ENCODE measurements at places on chromosomes 2 and 18. TPM values are rescaled to one million over a fixed set of nuclear protein-coding genes. Genes with fewer than 3 reads are reported as not detected.
A peak's percentile ranks its signal among the peaks of the same experiment; 100 is the strongest.

DNA sequence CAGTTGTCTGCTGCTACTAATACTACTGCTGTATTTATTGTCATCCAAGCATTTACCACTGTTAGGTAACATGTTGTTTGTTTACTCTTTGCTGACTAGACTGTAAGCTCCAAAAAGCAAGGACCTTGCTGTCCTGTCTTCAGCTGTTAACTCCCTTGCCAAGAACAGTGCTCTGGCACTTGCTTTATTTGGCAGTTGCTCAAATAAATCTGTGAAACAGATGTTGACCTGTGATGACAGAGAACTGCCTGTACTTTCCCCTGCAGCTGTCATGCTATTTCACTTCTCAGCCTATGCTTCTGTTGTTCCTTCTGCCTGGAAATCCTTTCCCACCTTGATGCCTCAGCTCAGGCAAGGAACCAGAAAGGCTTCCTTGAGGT, 181.2 kb downstream of the ATAD2B start:
- peak; percentile 72 for DNase-seq

DNA sequence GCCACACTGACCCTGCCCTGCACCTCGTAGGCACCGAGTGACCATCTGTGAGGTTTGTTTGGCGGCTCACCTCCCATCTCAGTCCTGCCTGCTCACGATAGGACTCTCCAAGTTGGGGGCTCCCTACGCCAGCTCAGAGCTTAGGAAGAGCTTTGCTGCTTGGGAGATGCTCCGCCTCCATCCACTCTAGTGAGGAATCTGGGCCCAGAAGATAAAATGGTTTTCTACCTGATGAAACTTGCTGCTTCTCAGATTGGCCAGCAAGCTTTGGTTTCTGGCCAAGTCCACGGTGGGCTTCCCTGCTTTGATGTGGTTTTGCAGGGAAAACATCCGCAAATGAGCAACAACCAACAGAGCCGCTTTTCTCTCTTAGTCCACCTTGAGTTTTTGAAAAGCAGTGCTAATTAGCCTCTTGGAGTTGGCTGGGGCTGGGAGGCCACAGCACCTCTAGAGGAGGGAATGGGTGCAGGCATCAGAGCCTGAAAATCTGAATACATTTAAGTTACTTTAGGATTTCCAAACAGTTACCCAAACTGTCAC, 42.2 kb downstream of the THNSL2 start:
- no peak for DNase-seq

DNA sequence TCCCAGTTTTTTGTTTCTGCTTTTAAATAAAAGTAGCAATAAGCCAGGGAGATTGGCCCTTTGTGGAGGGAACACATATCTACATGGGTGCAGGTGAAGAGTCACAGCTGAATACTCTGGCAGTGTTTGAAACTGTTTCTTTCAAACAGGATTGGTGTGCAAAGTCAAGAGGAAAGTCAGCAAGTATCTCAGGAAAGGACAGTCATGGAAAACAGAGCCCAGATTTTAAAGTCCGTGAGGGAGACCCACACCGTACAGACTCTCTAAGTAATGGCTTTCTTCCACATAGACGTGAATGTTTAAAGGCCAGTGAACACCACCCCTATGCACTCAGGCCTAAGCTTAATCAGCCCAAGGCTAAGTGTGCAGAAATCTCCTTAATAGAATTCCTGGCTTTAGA, 95.3 kb downstream of the GFPT1 start:
- DNase-seq = no peak

DNA sequence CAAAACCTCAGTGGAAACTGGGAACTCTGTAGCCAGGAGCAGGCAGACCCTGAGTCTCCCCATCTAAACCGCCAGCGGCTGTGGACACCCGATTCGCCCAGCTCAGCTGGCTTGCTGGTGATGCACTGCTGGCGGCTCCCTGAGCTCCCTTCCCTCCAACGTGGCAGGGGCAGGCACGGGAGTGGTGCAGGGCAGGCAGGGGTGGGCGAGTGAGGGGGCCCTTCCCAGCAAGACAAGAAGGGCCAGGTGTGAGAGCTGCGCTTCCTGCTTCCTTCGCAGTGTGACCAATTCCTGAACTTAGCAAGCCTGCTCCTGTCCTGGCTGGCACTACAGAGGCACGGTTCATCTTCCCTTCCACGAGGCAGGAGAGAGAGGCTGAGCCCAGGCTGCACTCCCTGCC, 12.3 kb upstream of the SEMA4C start:
- DNase-seq = no peak

GRCh38 chr2:225122583-225123486, 80.6 kb upstream of the DOCK10 start:
- DNase-seq = no peak

DNA sequence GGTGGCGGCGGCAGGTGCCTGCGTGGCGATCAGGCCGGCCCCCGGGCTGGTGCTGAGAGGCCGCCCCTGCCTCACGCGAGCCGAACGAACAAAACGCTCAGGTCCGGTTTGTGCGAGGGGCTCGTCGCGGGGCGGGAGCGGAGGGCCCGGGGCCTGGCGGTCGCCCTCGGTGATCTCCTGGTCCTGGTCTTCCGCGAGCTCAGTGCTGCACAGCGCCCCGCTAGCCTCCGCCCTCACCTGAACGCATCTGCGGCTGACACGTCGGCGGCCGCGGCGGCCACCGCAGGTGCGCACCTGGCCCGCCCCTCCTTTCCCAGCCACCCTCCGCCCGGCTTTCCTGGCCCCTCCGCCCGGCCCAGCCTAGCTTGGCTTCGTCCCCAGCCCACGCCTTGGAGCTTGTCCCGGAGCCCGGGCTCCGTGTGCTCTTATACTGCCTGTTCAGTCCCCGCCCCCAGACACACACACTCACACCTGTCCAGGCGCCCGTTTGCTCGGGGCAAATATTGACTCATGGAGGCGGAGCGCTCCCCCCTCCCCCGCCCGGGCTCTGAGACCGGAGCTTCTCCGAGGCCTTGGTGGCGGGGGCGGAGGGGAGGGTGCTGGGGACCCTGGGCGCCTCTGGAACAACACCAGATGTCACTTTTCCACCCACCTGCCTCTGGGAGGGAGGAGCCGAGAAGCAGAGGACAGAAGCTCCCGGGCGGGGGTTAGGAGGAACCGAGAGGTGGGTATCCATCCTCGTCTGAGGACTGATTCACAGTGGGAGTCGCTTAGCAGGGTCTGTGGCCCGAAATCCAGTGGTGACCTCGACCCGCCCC, 8.6 kb upstream of the CRYBA2 start:
- DNase-seq = no peak

DNA sequence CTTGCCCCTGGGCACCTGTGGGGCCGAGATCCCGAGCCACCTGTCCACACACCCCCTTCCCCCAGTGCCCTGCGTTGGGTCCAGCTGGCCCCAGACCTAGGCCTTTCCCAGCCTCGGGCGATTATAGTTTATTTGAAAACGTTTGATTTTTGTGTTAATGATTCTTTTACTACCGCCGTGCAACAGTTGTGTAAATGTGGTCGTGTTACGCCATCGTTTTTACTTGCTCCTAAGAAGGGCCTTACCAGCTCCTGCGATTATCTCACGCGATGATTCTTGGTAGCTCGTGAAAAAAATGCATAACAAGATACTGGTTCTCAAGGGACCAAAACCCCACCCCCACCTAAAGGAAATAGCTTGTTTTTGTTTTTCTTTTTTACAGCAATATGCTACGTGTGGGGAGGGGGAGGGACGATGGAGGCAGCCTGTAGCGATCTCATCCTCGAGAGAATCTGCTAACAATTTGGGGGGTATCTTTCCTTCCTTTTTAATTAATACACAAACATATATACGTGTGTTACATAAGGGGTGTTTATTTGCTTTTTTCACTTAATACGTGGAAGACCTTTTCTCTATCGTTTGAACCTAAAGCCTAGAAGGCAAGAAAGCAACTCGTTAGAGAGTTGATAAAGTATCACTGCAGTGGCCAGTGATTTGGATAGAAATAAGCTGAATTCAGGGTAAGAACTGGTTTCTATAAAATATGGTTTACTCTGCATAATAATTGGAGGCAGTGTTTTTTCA, 1.0 kb downstream of the ZDBF2 start:
- DNase-seq = no peak

- no peak for DNase-seq
These were observed 650.1 kb downstream of the SLC4A3 start for GRCh38 chr2:220277445-220277975.

DNA sequence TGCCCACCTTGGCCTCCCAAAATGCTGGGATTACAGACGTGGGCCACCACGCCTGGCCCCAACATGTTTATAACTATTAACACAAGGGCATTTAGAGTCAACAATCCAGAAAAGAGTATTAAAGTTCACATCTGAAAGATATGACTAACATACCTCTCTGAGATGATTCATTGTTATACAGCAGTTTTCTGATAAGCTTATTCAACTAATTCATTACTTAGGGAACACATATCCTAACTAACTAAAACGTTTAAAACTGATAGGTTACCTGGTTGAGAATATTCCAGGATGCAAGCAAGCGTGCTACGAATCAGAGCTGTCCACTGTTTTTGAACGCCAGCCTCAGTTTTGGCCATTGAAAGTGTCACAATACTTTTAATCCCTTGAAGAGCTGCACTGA, 34.0 kb upstream of the STRN start:
- DNase-seq = no peak

GRCh38 chr2:205448189-205448588, 234.1 kb upstream of the NRP2 start:
- DNase-seq = no peak

DNA sequence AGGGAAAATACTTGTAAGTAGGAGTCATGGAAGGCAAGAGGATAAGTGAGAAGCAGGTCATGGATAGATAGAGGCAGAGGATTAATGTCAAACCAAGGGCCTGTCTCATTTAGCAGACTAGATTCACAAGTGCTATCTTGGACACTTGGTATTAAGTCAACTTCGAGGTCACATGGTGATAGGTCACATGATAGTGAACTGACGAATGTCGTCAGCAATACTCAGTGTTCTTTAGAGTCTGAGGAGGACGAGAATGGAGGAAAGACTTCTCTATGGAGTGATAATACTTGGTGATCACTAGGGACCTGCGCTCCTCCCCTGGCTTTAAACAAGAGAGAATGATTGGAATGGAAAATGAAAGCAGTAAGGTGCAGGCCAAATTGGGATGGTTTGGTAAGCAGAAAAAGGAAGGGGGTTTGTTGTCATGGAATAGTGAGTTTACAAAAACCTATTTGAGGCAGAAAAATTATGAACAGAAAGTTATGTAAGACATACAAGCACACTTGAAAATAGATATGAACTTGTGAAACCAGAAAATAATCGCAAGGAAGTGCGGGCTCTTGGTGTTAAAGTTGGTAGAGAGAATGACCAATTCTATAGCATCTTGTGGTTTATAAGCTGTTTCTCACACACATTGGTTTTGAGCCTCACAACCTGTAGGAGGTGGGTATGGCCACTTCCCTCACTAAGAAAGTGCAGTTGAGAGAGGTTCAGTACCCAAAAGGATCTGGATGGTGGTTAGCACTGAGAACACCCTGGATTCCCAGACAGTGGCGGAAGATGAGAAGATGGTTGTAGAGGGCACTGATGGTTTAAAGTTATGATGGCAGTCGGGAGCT, 141.5 kb downstream of the WDSUB1 start:
- no peak for DNase-seq

DNA sequence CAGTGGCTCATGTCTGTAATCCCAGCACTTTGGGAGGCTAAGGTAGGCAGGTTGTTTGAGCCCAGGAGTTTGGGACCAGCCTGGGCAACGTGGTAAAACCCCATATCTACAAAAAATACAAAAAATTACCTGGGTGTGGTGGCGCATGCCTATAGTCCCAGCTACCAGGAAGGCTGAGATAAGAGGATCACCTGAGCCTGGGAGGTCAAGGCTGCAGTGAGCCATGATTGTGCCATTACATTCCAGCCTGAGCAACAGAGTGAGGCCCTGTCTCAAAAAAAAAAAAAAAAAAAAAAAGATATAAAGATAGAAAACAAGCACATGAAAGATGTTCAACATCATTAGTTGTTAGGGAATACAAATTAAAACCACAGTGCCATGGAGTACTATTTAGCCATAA, 65.3 kb upstream of the UGP2 start:
- no peak for DNase-seq

DNA sequence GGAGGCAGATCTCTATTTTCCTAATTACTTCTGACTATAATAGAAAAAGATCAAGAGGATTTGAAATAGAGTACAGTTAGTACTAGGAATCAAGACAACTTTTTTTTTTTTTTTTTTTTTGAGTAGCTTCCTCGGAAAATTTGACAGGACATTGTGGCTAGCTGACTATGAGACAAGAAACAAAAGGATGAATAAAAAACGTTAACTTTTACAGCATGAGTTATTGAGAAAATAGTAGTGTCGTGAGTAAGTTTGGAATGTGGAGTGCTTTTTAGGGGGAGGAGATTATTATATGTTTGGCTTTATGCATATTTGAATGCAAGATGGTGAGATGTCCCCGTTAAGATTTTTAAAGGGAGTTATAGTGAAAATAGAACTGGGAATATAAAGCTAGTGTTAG, 27.7 kb upstream of the CPS1 start:
- DNase-seq = no peak

DNA sequence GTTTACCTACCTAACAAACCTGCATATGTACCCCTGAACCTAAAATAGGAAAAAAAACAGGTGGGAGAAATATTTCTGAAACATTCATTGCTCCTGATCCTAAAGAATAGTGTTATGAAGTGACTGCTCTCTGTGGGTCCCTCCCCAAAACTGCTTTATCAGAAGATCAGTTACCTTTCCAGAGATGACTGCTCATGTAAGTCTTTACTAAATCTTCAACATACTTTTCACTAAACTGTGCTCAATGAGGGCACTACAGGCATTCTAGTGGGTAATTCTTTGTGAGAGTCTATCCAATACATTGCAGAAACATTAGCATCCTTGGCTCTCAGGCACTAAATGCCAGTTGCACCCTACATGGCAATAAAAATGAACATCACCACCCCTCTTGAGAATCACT, 189.3 kb upstream of the STK17B start:
- DNase-seq = no peak

DNA sequence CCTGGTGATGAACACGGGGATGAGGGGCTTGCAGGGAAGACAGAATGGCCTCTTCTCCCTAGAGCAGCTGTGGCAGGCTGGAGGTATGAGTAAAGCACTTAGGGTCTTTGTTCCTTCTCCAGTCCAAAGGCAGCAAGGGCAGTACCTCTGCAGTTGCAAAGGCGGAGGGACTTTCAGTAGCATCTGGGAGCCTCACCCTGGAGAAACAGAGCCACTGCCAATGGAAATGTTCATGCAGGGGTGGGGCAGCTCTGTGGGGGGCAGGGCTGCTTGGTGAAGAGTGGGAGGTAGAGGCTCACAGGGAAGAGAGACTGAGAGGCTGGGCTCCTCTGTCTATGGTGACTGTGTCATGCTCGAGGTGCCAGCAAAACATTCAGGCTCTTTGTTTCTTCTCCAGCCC, 344.1 kb upstream of the CHAC2 start:
- DNase-seq = no peak

GRCh38 chr2:148515976-148516375, 128.6 kb upstream of the EPC2 start:
- no peak for DNase-seq

GRCh38 chr2:209613649-209614305, 157.9 kb upstream of the UNC80 start:
- no peak for DNase-seq

- peak; percentile 86 for DNase-seq
These were observed 264.0 kb downstream of the MREG start for GRCh38 chr2:215749092-215749957.

LIMS3 gene
- not detected for polyA plus RNA-seq

TFPI gene
- 2.3 TPM for polyA plus RNA-seq

ANTXR1 gene
- 8.3 TPM for polyA plus RNA-seq

SP110 gene
- 41.8 TPM for polyA plus RNA-seq

ZNF516 gene
- 6.1 TPM for polyA plus RNA-seq

SH2D6 gene
- polyA plus RNA-seq = 14.6 TPM

PCARE gene
- not detected for polyA plus RNA-seq

DOK6 gene
- under 0.01 TPM for polyA plus RNA-seq
